ENCODE measurements at places on chromosomes 3 and 15. TPM values are rescaled to one million over a fixed set of nuclear protein-coding genes. Genes with fewer than 3 reads are reported as not detected.

Gene CEMIP
- 14.6 TPM for total RNA-seq

Gene RPP14
- 18.0 TPM for total RNA-seq

Gene CCDC33
- total RNA-seq, result 0.12 TPM

Gene LRRC2
- total RNA-seq, result 7.4 TPM

Gene CCDC50
- total RNA-seq, result 134 TPM

Gene PRR20G
- total RNA-seq, result not detected

Gene ADAMTS17
- 0.11 TPM for total RNA-seq

Gene SEMA3F
- 0.55 TPM for total RNA-seq

Gene ERICH6
- not detected for total RNA-seq

Gene ZNF770
- 53.1 TPM for total RNA-seq

Gene GPR156
- 0.55 TPM for total RNA-seq

Gene FYCO1
- 29.9 TPM for total RNA-seq

Gene NPHP3
- 31.5 TPM for total RNA-seq

Gene CBLB
- 47.7 TPM for total RNA-seq

Gene AP3S2
- 73.4 TPM for total RNA-seq

Gene DCLK3
- under 0.01 TPM for total RNA-seq

Gene CCDC80
- total RNA-seq, result 363 TPM

Gene RCCD1
- 18.3 TPM for total RNA-seq

Gene NR2E3
- total RNA-seq, result 0.25 TPM

Gene BOC
- 16.6 TPM for total RNA-seq

Gene CCR8
- not detected for total RNA-seq

Gene A4GNT
- total RNA-seq, result not detected

Gene KCNMB3
- total RNA-seq, result 1.5 TPM

Gene DPPA2
- not detected for total RNA-seq

Gene RTP3
- not detected for total RNA-seq

Gene MNS1
- 1.5 TPM for total RNA-seq

Gene GOLGA6L9
- 1.8 TPM for total RNA-seq

Gene ALG1L2
- 0.22 TPM for total RNA-seq

Gene P2RY12
- 0.12 TPM for total RNA-seq
